ENCODE measurements at places on chromosomes 5 and 9. TPM values are rescaled to one million over a fixed set of nuclear protein-coding genes. Genes with fewer than 3 reads are reported as not detected.

PHF19 gene
- 290 TPM for total RNA-seq

SPRY4 gene
- total RNA-seq = 1.5 TPM

CKMT2 gene
- not detected for total RNA-seq

LRRC70 gene
- total RNA-seq = 0.97 TPM

GPR150 gene
- total RNA-seq = 0.74 TPM

CATSPER3 gene
- total RNA-seq = 0.68 TPM

DEPDC1B gene
- total RNA-seq = 50.8 TPM

CLTA gene
- 167 TPM for total RNA-seq

TMOD1 gene
- total RNA-seq = 0.29 TPM

TMEM215 gene
- total RNA-seq = not detected

ARHGEF28 gene
- not detected for total RNA-seq

ANXA2R gene
- 28.0 TPM for total RNA-seq

QRFP gene
- not detected for total RNA-seq

PAEP gene
- not detected for total RNA-seq

SPIN1 gene
- total RNA-seq = 50.5 TPM

SARDH gene
- 3.4 TPM for total RNA-seq

CDC20B gene
- total RNA-seq = 0.13 TPM

CDX1 gene
- not detected for total RNA-seq

COL15A1 gene
- 0.37 TPM for total RNA-seq

SLC38A9 gene
- total RNA-seq = 25.6 TPM

PAIP2 gene
- total RNA-seq = 90.7 TPM

WDR38 gene
- not detected for total RNA-seq

OR2V2 gene
- total RNA-seq = not detected

HSPB3 gene
- not detected for total RNA-seq

POU5F2 gene
- total RNA-seq = 1.1 TPM

APBA1 gene
- 0.13 TPM for total RNA-seq

CER1 gene
- total RNA-seq = not detected

SOX30 gene
- 0.10 TPM for total RNA-seq

TMEFF1 gene
- not detected for total RNA-seq

RNF180 gene
- not detected for total RNA-seq

ARRDC1 gene
- 45.1 TPM for total RNA-seq

KLF9 gene
- total RNA-seq = 8.8 TPM

FGF1 gene
- total RNA-seq = not detected

TAF11L2 gene
- not detected for total RNA-seq

TOR4A gene
- total RNA-seq = 6.6 TPM

MEGF9 gene
- 6.3 TPM for total RNA-seq

PRPF4 gene
- total RNA-seq = 37.3 TPM

MYMK gene
- not detected for total RNA-seq

ENTREP1 gene
- total RNA-seq = not detected

SLC22A4 gene
- not detected for total RNA-seq

GPX8 gene
- total RNA-seq = not detected

INSL4 gene
- total RNA-seq = not detected

ITGA2 gene
- total RNA-seq = 4.8 TPM

OR1J2 gene
- not detected for total RNA-seq

PLAC8L1 gene
- total RNA-seq = 0.42 TPM

SHISAL2B gene
- not detected for total RNA-seq

COL23A1 gene
- total RNA-seq = 0.68 TPM

HMCN2 gene
- not detected for total RNA-seq

ADRA1B gene
- not detected for total RNA-seq

PMPCA gene
- total RNA-seq = 56.5 TPM

CARD9 gene
- 1.3 TPM for total RNA-seq

PCDHGB2 gene
- total RNA-seq = 0.13 TPM

ACTL7B gene
- not detected for total RNA-seq

STING1 gene
- total RNA-seq = 64.9 TPM

Measured in activated CD8-positive, alpha-beta T cell treated with anti-CD3 and anti-CD28 coated beads, Interleukin-2, amount 10 ng/mL, durations not matched to agents 7 days and 5 days (primary cell).